Liver (tissue), 10 donors: ENCODE measurements at places on chromosomes 16 and 17. TPM values are rescaled to one million over a fixed set of nuclear protein-coding genes. Genes with fewer than 3 reads are reported as not detected.
A peak's percentile ranks its signal among the peaks of the same experiment; 100 is the strongest.

- DNase-seq = no peak
- H3K27ac ChIP-seq = no peak overlapping the region
- H3K4me1 ChIP-seq = peaks cover 20% of the 10 kb centered on the region
- H3K36me3 ChIP-seq = peaks cover 10% of the 10 kb centered on the region
- no peaks in the 10 kb centered on the region for H3K27me3 ChIP-seq
Observed at GRCh38 chr16:68342620-68343019, 31.8 kb downstream of the PRMT7 start.

GRCh38 chr17:19342611-19343255, 19.8 kb downstream of the B9D1 start:
- H3K36me3 ChIP-seq = no peaks in the 10 kb centered on the region
- peak overlapping the region; percentile 38 for H3K27ac ChIP-seq
- DNase-seq = no peak
- peaks cover 80% of the 10 kb centered on the region for H3K4me1 ChIP-seq
- no peaks in the 10 kb centered on the region for H3K27me3 ChIP-seq

- H3K36me3 ChIP-seq = no peaks in the 10 kb centered on the region
- no peaks in the 10 kb centered on the region for H3K4me1 ChIP-seq
- no peak overlapping the region for H3K27ac ChIP-seq
- DNase-seq = no peak
Observed at GRCh38 chr17:55343900-55344513, 77.6 kb downstream of the MMD start.

DNA sequence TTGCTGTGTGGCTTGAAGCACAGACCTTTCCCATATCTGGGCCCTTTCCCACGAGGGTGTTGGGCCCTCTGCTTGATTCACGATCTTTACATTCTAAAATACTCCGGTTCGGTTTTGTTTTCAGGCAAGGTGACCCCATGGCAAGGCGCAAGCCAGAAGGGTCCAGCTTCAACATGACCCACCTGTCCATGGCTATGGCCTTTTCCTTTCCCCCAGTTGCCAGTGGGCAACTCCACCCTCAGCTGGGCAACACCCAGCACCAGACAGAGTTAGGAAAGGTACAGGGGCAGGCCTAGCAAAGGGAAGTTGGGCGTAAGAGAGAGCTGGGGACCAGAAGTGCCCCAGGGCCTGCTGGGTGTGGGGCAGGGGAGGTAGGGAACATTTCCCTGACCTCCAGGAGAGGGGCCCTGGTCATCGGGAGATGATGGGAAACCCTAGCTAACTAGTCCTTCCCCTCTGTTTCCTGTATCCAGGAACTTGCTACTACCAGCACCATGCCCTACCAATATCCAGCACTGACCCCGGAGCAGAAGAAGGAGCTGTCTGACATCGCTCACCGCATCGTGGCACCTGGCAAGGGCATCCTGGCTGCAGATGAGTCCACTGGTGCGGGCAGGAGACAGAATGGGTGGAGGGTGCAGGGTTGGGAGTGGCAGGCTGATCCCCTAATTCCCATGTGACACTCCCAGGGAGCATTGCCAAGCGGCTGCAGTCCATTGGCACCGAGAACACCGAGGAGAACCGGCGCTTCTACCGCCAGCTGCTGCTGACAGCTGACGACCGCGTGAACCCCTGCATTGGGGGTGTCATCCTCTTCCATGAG, 1.4 kb downstream of the ALDOA start:
- no peaks in the 10 kb centered on the region for H3K27me3 ChIP-seq
- H3K4me3 ChIP-seq = peak overlapping the region; percentile 97
- peak overlapping the region; percentile 100 for H3K27ac ChIP-seq

- no peaks in the 10 kb centered on the region for H3K27me3 ChIP-seq
- no peaks in the 10 kb centered on the region for H3K36me3 ChIP-seq
- no peak overlapping the region for H3K27ac ChIP-seq
- DNase-seq = no peak
Observed at GRCh38 chr17:57622683-57623433, 122.2 kb downstream of the CCDC182 start.

DNA sequence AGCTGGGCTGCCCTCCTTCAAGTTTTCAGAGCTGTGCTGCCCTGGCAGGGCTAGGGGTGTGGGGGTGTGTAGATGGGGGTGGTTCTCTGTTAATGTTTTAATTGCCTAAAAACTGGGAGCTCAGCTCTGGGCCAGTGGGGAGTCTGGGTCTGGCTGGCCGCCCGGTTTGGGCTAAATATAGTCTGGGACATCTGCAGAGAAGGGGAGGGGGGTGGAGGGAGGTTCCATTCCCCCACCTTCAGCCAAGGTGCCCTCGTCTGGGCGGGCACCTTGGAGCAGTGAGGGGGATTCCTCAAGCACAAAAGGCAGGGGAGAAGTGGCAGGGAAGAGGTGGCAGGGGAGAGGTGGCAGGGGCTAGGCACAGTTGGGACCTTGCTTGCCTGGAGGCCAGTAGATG, 13.0 kb downstream of the RARA start:
- no peaks in the 10 kb centered on the region for H3K36me3 ChIP-seq
- peak overlapping the region; percentile 81 for H3K27ac ChIP-seq
- H3K27me3 ChIP-seq = no peaks in the 10 kb centered on the region
- peak overlapping the region; percentile 22 for H3K4me3 ChIP-seq

GRCh38 chr17:31433811-31434726, 42.6 kb downstream of the RAB11FIP4 start:
- H3K27ac ChIP-seq = no peak overlapping the region
- H3K4me1 ChIP-seq = no peaks in the 10 kb centered on the region
- DNase-seq = no peak
- H3K36me3 ChIP-seq = no peaks in the 10 kb centered on the region
- H3K27me3 ChIP-seq = peaks cover 2% of the 10 kb centered on the region

DNA sequence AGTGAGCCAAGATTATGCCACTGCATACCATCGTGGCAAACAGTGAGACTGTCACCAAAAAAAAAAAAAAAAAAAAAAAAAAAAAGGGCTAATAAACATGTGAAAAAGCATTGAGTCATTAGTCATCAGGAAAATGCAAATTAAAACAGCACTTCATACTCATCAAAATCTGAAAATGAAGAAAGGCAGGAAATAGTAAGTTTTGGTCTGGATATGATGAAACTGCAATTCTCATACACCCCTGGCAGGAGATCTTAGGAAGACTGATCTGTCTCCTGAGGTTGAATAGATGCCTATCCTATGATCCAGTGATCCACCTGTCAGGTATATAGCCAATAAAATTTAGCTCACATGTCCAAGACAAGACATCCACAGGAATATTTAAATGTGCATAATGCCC, 212.7 kb downstream of the CPPED1 start:
- no peaks in the 10 kb centered on the region for H3K27me3 ChIP-seq
- no peak overlapping the region for H3K27ac ChIP-seq
- H3K36me3 ChIP-seq = no peaks in the 10 kb centered on the region
- no peak overlapping the region for H3K4me3 ChIP-seq
- DNase-seq = no peak

GRCh38 chr16:50103764-50104163, 38.0 kb downstream of the HEATR3 start:
- DNase-seq = no peak
- H3K36me3 ChIP-seq = peaks cover 42% of the 10 kb centered on the region
- no peak overlapping the region for H3K4me3 ChIP-seq
- no peaks in the 10 kb centered on the region for H3K27me3 ChIP-seq
- H3K27ac ChIP-seq = no peak overlapping the region
- no peaks in the 10 kb centered on the region for H3K4me1 ChIP-seq

DNA sequence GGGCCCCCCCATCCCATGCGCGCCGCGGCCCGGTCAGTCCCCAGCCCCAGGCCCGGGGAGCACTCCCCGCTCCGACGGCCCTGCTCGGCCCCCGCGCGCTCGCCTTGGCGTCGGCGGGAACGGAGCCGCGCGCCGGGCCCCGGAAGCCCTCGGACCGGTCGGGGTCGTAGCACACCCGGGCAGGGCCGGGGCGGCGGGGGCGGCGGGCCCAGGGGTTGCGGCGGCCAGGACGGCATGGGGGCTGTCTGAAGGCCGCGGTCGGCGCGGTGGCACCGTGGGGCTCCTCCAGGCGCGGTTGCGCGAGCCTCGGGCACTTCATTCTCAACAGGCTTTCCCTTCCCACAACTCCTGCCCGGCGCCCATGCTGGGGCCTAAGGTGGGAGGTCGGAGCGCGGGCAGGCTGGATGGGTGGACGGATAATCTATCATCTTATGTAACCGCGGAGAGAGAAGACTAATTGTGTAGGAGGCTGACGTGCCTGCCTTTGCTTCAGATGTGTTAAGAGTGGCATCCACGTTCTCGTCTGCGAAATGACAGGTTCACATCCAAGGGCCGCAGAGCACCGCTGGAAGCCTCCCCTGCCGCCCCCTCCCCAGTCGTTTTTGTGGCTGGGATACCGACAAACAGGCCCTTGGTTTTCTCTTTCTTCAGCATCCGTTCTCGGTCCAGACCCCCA, 708 bp downstream of the BAIAP2 start:
- H3K36me3 ChIP-seq = no peaks in the 10 kb centered on the region
- no peaks in the 10 kb centered on the region for H3K27me3 ChIP-seq

DNA sequence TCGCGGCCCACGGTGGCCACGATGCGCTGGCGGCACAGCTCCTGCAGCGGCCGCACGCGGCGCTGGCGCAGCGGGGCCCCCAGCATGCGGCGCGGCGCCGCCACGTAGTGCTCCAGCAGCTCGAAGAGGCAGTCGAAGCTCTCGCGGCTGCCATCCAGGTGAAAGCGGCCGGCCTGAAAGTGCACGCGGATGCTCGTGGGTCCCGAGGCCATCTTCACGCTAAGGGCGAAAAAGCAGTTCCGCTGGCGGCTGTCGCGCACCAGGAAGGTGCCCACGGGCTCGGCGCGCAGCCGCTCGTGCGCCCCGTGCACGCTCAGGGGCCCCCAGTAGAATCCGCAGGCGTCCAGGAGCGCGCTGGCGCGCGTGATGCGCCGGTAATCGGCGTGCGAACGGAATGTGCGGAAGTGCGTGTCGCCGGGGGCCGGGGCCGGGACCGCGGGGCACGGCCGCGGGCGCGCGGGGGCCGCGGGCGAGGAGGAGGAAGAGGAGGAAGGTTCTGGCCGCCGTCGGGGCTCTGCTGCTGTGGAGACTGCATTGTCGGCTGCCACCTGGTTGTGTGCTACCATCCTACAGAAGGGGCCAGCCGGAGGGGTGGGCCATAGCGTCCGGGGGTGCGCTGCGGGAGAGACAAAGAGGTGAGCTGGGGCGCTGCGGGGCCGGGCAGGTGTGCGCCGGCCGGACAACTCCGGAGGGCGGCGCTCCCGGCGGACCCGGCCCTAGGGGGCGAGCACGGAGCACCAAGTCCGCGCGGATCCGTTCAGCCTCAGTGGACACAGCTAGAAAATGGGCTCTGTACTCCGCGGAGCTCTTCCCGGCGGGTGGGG, 879 bp downstream of the SOCS1 start:
- no peak for DNase-seq
- peak overlapping the region; percentile 80 for H3K27ac ChIP-seq
- no peaks in the 10 kb centered on the region for H3K27me3 ChIP-seq

DNA sequence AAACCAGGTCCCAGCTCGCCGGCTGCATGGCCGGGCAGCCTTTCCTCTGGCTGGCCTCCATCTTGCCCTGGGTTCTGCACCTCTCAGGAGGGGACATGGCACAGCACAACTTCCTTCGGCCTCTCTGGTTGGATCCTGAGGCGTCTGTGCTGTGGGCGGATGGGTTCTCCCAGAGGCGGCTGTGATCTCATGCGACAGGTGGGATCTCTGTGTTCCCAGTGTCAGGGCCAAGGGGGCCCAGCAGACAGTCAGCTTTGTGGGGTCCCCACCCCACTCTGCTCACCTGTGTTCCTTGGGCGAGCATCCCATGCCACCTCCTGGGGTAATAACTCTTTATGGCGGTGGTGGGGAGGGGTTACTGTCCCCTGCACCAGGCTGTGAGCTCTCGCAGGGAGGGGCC, 35.8 kb downstream of the FA2H start:
- no peak overlapping the region for H3K4me3 ChIP-seq
- no peaks in the 10 kb centered on the region for H3K4me1 ChIP-seq
- no peaks in the 10 kb centered on the region for H3K27me3 ChIP-seq
- H3K27ac ChIP-seq = no peak overlapping the region
- DNase-seq = no peak

- H3K4me1 ChIP-seq = peaks cover 3% of the 10 kb centered on the region
- DNase-seq = no peak
- no peaks in the 10 kb centered on the region for H3K36me3 ChIP-seq
- no peak overlapping the region for H3K27ac ChIP-seq
- H3K4me3 ChIP-seq = no peak overlapping the region
Observed at GRCh38 chr17:69050999-69051775, 9.5 kb downstream of the ABCA9 start.

DNA sequence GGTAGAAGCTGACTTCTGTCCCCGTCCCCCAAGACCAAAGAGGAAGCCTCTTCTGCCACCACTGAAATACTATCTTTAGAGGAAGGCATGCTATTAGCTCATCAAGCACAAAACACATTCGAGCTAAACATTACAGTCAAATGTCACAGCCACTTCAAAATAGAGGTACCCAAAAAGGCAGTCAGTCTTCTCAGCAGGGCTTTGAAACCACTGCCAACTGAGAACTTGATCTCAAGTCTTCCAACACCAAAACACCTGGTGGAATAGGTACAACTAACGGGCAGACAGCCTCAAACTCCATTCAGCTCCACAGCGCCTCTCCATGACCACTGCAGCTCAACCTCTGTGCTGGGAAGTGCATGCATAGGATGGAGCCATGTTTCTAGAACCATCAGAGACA, 36.0 kb downstream of the ZFHX3 start:
- DNase-seq = no peak
- H3K4me3 ChIP-seq = no peak overlapping the region
- H3K36me3 ChIP-seq = no peaks in the 10 kb centered on the region

DNA sequence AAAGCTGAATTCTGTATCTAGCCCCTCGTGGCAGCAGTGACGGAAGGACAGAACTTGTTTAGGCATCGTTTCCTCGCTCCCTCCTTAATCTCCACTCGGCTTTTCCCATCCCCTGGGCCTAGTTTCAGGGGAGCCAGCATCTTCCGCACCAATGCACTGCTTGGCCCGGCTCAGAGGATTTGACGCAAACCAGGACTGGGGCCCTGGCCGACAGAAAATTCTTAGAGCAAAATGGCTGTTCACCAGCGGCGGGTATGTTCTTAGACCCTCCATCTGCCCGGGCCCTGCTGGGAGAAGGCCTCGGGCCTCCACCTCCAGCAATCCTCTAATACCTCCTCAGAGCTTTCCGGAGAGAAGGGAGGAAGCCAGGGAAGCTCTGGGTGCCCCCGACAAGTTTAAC, 54.6 kb downstream of the TBC1D16 start:
- no peaks in the 10 kb centered on the region for H3K4me1 ChIP-seq
- DNase-seq = no peak
- H3K27ac ChIP-seq = no peak overlapping the region
- no peak overlapping the region for H3K4me3 ChIP-seq
- no peaks in the 10 kb centered on the region for H3K27me3 ChIP-seq
- no peaks in the 10 kb centered on the region for H3K36me3 ChIP-seq

The PRDM7 gene
- not detected for total RNA-seq

The SDR42E2 gene
- total RNA-seq = not detected

The QRICH2 gene
- total RNA-seq = 0.56 TPM

The LIMD2 gene
- total RNA-seq = 24.2 TPM

The ZNF423 gene
- 1.6 TPM for total RNA-seq

The PPY gene
- not detected for total RNA-seq

The NKD1 gene
- 3.5 TPM for total RNA-seq

The CMTM2 gene
- total RNA-seq = 0.50 TPM

The ELAC2 gene
- total RNA-seq = 33.3 TPM

The MXRA7 gene
- total RNA-seq = 9.8 TPM

The CACNG3 gene
- not detected for total RNA-seq
